ENCODE measurements at places on chromosomes 7 and 10.

- peak; percentile 80 for DNase-seq
Measured at GRCh38 chr7:100483722-100484672, at the start of gene NYAP1. NYAP1 (plus strand) TSS chr7:100483927; CDS start chr7:100485312, 1,385 bp downstream.

GRCh38 chr7:69817121-69817520, 218.8 kb downstream of the AUTS2 start:
- DNase-seq = no peak

GRCh38 chr7:42070068-42070467, 166.9 kb downstream of the GLI3 start:
- DNase-seq = no peak

DNA sequence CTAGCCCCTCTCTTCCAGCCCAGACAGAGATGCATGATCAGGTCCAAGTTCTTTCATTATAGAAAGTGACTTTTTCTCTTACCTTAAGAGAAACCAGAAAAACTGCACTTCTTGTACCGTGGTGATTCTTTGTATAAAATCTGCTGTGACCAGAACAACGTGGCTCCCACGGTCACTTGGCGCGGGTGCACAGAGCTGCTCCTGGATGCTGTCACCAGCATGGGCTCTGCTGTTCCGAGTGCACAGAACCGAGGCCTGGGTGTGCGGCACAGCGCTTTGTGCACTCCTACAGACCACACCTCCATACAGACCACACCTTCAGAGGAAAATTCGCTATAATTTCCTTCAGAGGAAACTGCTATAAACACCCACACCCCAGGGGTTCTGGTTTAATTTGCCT, 26.0 kb downstream of the VIPR2 start:
- no peak for DNase-seq

- DNase-seq = no peak
Measured at GRCh38 chr10:110387983-110388686, 83.4 kb upstream of the SMNDC1 start.

DNA sequence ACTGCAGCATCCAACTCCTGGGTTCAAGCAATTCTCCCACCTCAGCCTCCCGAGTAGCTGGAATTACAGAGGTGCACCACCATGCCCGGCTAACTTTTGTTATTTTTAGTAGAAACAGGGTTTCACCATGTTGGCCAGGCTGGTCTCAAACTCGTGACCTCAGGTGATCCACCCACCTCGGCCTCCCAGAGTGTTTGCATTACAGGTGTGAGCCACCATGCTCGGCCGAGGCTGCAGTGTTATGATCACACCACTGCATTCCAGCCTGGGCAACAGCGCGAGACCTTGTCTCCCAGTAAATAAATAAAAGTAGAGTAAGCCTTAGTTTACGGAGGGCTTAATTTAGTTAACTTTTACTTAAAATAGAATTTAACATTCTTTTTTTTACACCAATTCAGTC, 23.7 kb upstream of the IGF2BP3 start:
- no peak for DNase-seq

Data from nephron progenitor cell (in vitro differentiated cells).